ENCODE measurements at places on chromosomes 6 and 20.

DNA sequence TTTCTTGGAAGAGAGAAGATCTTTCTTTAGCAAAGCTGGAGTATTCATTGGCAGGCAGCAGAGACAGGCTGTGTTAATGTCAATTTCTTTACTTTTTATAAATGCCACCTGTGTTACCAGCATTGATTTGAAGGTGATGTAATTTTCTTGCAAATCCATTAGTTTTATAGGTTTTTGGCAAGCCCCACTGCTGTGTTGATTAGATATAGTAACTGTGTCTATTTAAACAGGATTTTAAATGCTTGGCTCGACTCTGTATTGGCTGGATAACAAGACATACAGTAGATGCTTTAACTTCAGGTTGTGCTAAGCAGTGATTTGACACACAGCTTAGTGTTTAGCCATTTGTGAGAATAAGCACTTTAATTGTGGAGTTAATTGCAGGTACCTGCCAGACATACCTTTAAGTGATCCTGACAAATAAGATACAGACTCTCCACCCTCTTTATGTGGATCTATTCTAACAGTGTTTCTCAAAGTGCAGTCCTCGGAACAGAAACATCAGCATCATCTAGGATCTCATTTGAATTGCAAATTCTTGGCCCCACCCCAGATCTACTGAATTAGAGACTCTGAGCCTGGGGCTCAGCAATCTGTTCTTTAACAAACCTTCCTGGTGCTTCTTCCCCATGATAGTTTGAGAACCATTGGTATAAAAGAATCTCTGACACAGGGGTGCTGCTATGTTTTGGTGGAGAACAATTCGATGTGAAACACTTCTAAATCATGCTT lies 397.5 kb downstream of the HDGFL1 start:
- DNase-seq: no peak

DNA sequence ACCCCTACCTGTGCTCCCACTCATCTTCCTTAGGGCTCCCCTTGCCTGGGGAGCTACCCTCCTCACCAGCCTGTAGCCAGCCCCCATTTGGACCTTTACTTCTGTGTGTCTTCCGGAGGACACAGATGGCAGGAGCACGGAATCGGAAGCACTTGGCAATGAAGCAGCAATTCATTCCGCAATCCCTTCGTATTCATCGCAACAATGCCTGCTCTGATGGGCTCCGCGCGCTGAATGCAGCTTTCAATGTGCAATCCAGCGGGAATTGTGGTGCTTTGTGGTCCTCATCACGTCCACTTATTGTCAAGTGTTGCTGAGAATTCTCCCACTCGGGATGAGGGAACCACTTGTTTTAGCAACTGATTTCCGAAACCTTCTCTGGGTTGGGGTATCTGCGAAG lies 336.0 kb downstream of the DHX35 start:
- DNase-seq: no peak

DNA sequence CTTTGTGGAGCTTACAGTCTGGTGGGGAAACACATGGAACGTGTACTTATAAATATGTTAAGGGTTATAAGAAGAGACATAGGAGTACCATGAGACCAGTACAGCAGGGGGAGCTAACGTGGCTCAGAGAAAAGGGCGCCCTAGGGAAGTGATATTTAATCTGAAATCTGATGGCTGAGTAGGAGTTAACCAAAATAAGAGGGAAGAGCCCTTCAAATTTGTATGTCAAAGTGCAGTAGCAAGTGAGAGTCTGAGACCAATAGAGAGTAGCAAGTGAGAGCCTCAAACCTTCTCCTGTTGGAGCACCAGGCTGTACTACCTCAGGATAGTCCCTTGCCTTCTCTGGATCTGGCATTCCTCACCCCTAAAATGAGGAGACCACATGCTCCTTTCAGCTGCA lies 6.1 kb upstream of the PKIG start:
- DNase-seq: peak; percentile 82

- peak; percentile 86 for DNase-seq
These were observed 315.1 kb downstream of the SMOC2 start for GRCh38 chr6:168756009-168756634.

DNA sequence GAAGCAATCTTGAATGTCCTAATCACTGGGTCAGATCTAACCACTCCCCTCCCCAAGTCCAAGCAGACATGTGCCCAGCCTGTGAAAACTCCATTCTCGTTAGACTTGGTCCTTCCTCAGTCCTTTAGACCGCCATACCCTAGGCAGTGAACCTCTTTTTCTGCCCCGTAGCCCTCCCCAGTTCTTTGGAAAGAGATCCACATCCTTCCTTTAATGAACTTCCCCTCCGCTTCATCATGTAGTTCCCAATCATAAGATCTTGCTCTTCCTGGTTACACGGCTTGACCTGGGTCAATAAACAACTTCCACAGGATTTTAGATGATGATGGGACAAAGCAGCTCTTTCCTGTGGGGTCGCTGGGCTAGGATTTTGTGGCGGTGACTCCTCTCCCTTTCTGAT lies 9.6 kb downstream of the AHCY start:
- DNase-seq: no peak

GRCh38 chr20:62032609-62033368 lies 32.9 kb downstream of the TAF4 start:
- DNase-seq: peak; percentile 24

DNA sequence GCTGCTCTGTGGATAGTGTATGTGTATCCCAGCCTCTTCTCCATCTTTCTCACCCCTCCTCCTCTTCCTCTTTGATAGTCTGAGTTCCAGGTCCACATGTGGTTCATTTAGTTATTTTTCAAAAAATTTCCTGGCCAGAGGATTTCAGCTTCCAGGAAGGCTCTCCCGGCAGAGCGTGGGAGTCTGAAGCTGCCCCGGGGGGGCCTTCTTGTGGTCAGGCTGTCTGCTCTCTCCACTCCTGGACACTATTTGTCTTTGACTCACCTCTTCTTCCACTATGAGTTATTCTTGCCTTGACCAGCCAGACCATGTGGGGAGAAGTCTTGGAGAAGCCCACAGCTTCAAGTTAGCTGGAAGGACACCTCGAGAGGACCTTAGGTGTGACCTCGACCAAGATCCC lies 258.8 kb downstream of the CDC5L start:
- peak; percentile 71 for DNase-seq

DNA sequence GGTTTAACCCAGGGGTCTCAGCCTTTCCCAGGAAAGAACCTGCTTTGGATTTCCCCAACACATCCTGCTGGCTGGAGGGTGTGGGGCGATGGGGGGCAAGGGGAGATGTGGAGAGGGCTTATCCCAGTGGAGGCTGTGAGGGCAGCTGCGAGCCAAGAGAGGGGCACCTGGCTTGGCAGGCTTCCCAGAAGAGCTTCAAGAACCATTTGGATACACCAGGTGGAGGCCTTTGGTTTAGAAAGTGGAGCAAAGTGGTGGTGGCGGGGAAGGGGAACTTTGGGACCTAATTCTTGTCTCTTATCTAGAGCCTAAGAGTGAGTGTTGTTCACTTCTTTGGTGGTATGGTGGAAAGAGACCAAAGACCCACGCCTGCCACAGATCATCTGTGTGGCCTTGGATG lies 12.4 kb downstream of the CD40 start:
- DNase-seq: no peak

DNA sequence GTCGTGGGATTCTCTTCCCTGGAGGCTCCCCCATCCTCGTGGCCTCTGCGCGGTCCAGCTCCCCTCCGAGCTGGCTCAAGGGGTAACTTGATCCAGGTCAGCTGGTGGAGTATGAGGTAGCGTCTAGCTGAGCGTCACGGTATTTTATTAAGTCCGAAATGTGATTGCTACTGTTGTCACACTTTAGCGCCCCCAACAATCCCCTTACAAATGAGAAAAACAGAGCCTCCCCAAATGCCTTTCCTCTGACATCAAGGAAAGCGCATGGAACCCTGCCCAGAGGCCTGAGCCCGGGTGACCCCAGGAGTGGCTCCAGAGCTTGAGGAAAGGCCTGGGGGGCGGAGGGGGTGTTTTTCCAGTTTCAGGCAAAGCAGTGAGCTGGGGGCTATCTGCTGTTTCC lies 192.4 kb downstream of the ZMYND8 start:
- no peak for DNase-seq

GRCh38 chr6:7216941-7217621 lies 95.9 kb downstream of the SSR1 start:
- DNase-seq: no peak

- no peak for DNase-seq
These were observed 13.0 kb downstream of the SLC35F1 start for GRCh38 chr6:117919775-117920729.

GRCh38 chr6:6742535-6742934 lies 154.0 kb downstream of the LY86 start:
- DNase-seq: no peak

- DNase-seq: no peak
These were observed 236.8 kb downstream of the DLL1 start for GRCh38 chr6:170053966-170054661.

DNA sequence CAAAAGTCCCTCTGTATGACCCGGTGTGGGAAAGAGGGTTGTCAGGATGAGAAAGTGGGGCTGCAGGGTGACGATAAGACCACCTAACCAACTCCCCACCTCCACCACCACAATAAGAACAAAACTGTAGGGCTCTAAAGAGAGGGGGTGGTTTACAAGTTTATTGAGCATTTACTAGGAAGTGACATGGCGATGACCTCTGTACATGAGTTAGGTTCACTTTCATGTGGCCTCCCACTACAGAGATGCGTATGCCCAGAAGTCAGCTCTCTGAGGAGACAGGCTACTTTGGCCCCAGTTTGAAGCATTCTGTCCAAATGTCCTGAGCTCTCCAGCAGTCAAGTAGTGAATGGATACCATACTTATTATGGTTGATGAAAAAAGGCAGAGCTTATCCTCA lies 28.7 kb upstream of the PI16 start:
- DNase-seq: no peak

DNA sequence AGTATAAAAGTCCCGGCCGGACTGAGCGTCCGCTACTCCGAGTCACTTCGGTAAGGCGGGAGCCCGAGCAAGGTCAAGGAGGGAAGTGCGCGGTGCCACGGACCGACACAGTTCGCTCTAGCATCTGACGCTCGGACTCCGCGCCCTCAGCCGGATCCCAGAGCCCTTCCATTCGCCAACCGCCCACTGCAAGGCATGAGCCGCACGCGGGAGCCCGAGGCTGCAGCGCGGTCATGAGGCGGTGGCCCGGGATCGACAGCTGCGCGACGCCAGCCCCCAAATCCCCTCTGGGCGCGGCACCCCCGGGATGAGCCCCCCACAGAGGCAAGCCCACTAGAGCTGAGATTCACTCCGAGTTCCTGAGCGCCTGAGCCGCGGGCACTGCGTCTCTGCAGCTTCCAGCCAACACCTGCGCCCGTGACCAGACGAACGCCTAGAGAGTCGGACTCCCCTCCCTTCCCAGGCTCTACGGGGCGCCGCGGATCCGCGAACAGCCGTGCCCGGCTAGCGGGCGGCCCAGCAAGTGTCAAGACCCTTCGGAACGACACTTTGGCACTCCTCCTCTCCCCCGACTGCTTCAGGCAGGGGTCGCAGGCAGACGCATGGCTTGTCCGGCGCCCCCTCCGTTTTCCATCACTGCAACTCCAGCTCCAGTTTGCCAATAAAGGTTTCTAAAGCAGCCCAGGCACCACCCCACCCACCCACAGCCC lies 725 bp upstream of the ISM1 start:
- peak; percentile 22 for DNase-seq

DNA sequence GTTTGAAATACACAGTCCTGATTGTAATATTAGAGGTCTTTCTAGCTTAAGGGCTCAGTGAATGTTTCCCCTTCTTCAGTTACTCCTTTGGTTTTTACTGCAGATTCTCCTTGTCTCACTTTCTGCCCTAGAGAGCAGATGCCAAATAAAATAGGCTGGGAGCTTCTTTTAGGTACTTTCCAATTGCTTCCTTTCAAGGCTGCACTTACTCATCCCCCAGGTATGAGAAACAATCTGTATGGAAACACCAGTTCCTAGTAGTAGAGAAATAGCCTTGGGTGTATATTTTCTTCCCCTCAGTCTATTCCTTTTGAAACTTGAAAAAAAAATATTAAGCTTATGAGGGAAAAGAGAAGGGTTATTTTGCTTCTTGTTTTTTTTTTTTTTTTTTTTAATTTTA lies 139.7 kb downstream of the PAK5 start:
- DNase-seq: no peak

DNA sequence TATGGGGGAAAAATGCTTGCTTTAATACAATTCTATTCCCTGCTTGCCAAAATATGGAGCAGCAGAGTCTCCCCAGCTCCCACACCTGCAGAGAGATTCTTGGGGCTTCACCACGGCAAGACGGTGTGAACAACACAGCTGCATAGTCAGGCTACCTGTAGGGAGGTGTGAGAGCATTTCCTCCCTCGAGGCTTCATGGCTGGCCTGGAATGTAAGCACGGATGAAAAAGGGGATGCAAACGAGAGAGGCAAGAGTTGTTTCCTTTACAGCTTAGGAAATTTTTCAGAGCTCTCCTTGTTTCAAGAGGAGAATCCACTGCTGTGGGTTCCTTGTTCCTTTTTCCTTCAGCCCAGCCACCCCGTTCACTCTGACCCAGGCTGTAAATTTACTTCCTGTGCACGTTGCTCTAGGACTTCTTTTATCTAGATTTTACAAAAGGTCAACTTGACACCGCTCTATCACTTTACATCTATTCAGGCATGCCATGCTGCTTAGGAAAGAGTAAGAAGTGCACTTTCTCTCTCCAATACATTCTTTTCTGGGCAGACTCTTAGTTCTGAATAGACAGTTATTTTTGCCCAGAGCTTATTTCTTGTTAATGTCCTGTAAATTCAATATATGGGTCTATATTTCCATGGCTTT lies 197.1 kb downstream of the KHDC1L start:
- no peak for DNase-seq

DNA sequence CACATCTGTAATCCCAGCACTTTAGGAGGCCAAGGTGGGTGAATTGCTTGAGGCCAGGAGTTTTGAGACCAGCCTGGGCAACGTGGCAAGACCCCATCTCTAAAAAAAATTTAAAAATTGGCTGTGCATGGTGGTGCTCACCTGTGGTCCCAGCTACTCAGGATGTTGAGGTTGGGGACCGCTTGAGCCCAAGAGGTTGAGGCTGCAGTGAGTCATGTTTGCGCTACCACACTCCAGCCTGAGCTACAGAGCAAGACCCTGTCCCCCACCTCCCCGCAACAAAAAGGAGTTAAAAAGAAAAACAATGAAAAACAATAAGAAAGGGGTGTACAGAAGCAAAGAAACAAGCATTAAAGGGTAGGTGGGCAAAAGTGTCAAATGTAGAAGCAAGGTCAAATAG lies 57.3 kb downstream of the CDK19 start:
- no peak for DNase-seq
